ENCODE measurements at places on chromosomes 12 and 14.

GRCh38 chr14:91373591-91374254 lies 43.9 kb downstream of the CCDC88C start:
- peak; percentile 92 for DNase-seq

DNA sequence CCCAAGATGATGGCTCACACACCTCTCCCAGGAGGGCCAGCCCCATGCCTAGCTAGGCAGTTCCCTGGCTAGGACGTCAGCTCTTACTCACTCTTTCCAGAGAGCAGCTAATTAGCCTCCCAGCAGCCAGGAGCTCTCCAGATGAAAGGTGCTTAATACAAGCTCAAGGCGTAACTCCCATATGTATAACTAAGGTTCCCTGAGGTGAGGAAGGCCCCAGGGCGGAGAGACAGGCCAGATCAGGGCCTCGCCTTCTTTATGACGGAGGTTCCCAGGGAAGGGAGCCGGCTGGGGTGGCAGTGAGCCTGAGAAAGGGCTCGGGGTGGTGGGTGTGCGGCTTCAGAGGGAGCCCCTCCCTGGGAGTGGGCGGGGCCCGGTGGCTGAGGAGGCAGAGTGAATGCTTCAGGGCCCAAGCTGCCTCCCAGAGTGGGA lies 26.4 kb upstream of the ZFP36L1 start:
- DNase-seq: no peak

- no peak for DNase-seq
These were observed 2.7 kb downstream of the ZNF410 start for GRCh38 chr14:73889376-73889775.

- no peak for DNase-seq
These were observed 297.9 kb downstream of the BCL11B start for GRCh38 chr14:98974113-98974512.

GRCh38 chr12:68367903-68368302 lies 35.7 kb upstream of the MDM1 start:
- DNase-seq: peak; percentile 46

DNA sequence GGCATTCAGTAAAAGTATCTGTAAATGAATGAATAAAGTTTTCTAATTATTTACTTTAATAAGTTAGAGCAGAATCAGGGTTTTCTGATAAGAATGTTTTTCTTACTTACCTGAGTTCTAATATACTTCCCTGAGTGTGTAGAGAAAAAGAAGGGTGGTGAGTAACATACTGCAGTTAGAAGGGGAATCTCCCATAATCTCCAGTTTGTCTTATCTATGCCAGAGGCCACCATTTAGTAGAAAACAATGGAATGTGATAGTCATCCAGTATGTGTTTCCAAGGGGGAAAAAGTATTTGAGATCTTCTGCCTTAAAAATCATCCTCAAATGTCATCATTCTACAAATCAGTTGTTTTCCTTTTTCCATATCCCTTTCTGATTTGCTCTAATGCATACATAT lies 56.5 kb upstream of the PAWR start:
- DNase-seq: no peak

DNA sequence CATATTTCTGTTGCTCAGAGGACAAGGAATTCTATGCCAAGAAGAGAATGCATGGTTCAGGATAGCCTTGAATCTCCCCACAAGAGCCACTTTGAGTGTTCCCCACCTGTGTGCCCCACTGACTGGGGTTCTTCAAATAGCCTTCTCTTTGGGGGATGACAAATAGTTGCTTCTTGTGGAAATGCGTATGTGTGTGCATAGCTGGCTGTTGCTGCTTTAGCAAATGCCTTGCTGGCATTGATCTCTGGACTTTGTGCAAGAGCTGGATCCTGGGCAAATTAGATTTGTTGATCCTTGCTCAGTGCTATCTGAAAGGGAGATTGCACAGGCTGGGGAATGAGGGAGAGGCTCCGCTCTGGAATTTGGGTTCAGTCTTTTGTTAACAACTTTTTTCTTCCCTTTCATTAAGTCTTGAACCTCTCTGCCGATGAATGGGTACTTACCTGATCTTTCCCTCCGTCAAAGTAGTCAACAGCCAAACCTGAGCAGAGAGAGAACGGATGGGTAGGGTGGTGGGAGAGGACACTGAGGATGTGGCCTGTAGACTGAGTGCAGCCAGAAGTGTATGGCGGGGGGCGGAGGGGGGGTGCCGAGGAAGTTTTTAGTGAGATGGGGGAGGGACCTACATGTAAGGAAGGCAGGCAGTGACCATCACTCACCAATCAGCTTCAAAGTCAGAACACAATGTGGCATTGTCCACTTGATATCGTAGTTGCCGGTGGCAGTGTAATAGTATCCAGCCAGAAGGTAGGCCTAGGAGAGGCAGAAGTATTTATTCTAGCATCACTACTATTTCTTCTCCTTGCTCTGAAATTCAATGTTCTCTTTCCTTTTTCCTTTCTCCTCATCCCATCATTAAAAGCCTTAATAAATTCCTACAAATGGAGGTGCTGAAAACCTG lies 10.7 kb downstream of the EMG1 start:
- DNase-seq: no peak

- no peak for DNase-seq
These were observed 21.8 kb downstream of the VPS37B start for GRCh38 chr12:122874081-122874480.

GRCh38 chr12:42463671-42464070 lies 125.9 kb downstream of the PRICKLE1 start:
- no peak for DNase-seq

All from GM12865 (cell line).